Smooth muscle cell of trachea (primary cell): ENCODE measurements at places on chromosomes 7 and 10. TPM values are rescaled to one million over a fixed set of nuclear protein-coding genes. Genes with fewer than 3 reads are reported as not detected.

The CALHM1 gene
- total RNA-seq = not detected in 2 replicates

The CD36 gene
- 2.5 and 10.1 TPM in 2 replicates for total RNA-seq

The PPP1R17 gene
- not detected in 2 replicates for total RNA-seq

The HABP2 gene
- not detected in 2 replicates for total RNA-seq

The C7orf57 gene
- not detected in 2 replicates for total RNA-seq

The GSTO2 gene
- 3.8 and 7.9 TPM in 2 replicates for total RNA-seq

The ZDHHC4 gene
- total RNA-seq = 59.9 and 77.7 TPM in 2 replicates

The RELN gene
- total RNA-seq = 4.7 and 6.0 TPM in 2 replicates

The FOXI2 gene
- total RNA-seq = not detected in 2 replicates

The SCART1 gene
- 3.0 and 3.9 TPM in 2 replicates for total RNA-seq

The CBX3 gene
- 76.1 and 156 TPM in 2 replicates for total RNA-seq

The NXPH1 gene
- total RNA-seq = not detected in 2 replicates

The MIOS gene
- total RNA-seq = 37.2 and 37.5 TPM in 2 replicates

The SLIT1 gene
- under 0.01 and 0.17 TPM in 2 replicates for total RNA-seq

The PON1 gene
- total RNA-seq = not detected in 2 replicates

The ASB10 gene
- total RNA-seq = not detected in 2 replicates

The CYP2C9 gene
- total RNA-seq = not detected in 2 replicates

The INA gene
- total RNA-seq = 0.44 and 0.99 TPM in 2 replicates

The GARIN1A gene
- 1.5 TPM in 2 replicates for total RNA-seq

The OR6B1 gene
- total RNA-seq = not detected in 2 replicates

The TFR2 gene
- 0.33 TPM in 1 of 2 replicates, not detected in the other for total RNA-seq

The PSPH gene
- total RNA-seq = 50.3 and 60.8 TPM in 2 replicates

The LAMTOR4 gene
- 59.9 and 108 TPM in 2 replicates for total RNA-seq

The ELFN1 gene
- total RNA-seq = 1.7 and 7.6 TPM in 2 replicates

The CNTNAP2 gene
- total RNA-seq = 0.15 TPM in 1 of 2 replicates, not detected in the other

The NOLC1 gene
- 25.9 and 28.4 TPM in 2 replicates for total RNA-seq

The ZP3 gene
- total RNA-seq = 0.87 and 7.1 TPM in 2 replicates

The ELOVL3 gene
- total RNA-seq = 0.83 TPM in 1 of 2 replicates, not detected in the other

The C10orf120 gene
- total RNA-seq = not detected in 2 replicates

The TLX1 gene
- not detected in 2 replicates for total RNA-seq

The IRF5 gene
- 0.83 TPM in 1 of 2 replicates, not detected in the other for total RNA-seq

The FXYD4 gene
- not detected in 2 replicates for total RNA-seq

The PTTG1IP2 gene
- not detected in 2 replicates for total RNA-seq

The SLC18A3 gene
- not detected in 2 replicates for total RNA-seq

The ARHGEF35 gene
- 2.3 and 2.8 TPM in 2 replicates for total RNA-seq

The SUGCT gene
- total RNA-seq = 8.9 and 12.6 TPM in 2 replicates

The DNAH11 gene
- under 0.01 and 1.5 TPM in 2 replicates for total RNA-seq

The KIAA1549 gene
- 0.44 and 0.99 TPM in 2 replicates for total RNA-seq

The GCK gene
- 1.5 and 2.2 TPM in 2 replicates for total RNA-seq

The NUTM2E gene
- 0.15 TPM in 1 of 2 replicates, not detected in the other for total RNA-seq

The PSMC2 gene
- 211 and 336 TPM in 2 replicates for total RNA-seq

The EIF4H gene
- 356 and 392 TPM in 2 replicates for total RNA-seq

The MARVELD1 gene
- total RNA-seq = 41.4 and 47.4 TPM in 2 replicates

The UTF1 gene
- total RNA-seq = not detected in 2 replicates

The PDE1C gene
- total RNA-seq = 0.29 and 0.50 TPM in 2 replicates
